ENCODE measurements at places on chromosomes 13 and 19. TPM values are rescaled to one million over a fixed set of nuclear protein-coding genes. Genes with fewer than 3 reads are reported as not detected.

The LGALS14 gene
- total RNA-seq = not detected

DNA sequence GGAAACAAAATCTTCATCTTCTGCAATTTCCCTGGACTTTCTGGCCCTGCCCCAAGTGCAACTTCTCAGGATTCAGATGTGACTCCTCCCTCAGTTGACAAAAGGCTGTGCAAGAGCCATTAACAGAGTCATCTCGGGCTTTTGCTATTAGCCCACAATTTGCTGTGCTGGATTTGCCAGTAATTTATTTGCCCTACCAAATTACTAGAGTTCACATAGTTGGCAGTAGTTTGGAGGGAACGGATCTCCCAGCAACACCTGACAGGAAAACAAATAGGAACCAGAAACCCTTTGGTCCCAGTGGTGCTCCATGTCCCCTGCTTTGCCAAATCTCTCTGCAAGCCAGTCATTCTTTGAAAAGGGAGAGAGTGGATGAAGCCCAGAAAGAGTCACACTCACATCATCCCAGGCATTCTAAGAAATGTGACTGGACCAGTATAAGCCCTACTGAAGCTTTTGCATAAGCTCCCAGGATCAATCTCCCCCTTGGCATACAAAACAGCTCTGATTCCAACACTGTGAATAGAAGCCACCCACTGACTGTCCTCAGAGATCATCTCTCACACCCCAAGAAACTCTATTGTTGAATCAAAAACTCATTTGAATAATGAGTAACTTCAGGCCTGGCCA is 350.1 kb upstream of the NBEA start:
- DNase-seq = no peak

- DNase-seq = no peak
Measured at GRCh38 chr19:29753190-29753933, 38.3 kb upstream of the C19orf12 start.

DNA sequence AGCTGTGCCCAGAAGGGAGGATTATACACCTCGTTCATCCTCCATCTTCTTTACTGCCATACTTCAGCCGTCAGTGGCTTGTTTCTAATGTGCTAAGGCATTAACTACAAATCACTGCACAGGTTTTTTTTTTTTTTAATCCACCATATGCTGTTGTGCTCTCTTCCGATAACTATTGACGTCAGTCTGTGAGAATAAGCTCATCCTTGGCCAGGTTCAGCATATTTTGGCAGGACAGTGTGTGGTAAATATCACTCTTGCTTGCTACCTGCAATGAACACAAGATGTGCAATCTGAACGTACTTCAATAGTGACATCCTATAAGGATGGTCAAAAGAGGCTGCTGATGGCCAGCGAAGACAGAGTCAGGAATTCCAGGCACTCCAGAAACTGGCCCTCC is 2030.7 kb upstream of the PCDH20 start:
- no peak for DNase-seq

The PCDH20 gene
- total RNA-seq = not detected

The ATP4A gene
- not detected for total RNA-seq

DNA sequence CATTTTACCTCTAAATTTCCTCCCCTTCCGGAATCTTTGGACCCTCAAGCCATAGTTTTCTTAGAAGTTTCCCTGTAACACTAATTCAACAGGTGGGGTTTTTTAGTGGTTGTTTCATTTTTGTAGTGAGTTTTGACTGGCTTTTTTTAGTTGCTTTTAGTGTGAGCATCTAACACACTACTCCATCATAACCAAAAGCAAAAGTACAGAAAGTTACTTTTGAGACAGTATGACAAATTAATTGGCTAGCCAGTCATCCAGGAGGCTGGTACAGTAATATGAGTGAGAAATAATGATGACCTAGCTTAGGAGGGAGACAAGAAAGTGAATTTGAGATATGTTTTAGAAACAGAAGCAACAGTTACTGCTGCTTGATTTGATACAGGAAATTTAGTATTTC is 71.5 kb downstream of the DNAJC15 start:
- no peak for DNase-seq

The GARIN5A gene
- 0.47 TPM for total RNA-seq

The ZNF837 gene
- 0.64 TPM for total RNA-seq

GRCh38 chr13:72437458-72437857 is 290.0 kb downstream of the MZT1 start:
- DNase-seq = peak; percentile 80

- no peak for DNase-seq
Measured at GRCh38 chr13:68173111-68173510, 943.0 kb upstream of the PCDH9 start.

DNA sequence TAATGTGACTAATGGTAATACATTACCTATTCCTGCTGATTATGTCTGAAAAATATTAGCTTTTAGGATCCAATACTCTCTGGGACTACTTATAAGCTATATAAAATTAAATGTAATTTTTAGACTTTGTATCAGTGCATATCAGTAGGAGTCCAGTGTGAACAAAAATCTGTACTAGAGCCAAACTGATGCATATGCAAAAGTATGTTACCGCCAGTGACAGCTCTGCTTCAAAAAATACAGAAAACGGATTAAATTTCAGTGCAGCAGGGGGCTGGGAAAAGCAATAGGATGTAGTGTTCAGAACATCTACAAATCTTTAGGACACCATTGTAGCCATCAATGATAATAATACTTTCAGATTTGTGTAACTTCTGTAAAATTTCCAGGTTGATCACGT is 385.5 kb downstream of the DACH1 start:
- DNase-seq = no peak

GRCh38 chr19:32176591-32176990 is 168.8 kb upstream of the ZNF507 start:
- DNase-seq = no peak

DNA sequence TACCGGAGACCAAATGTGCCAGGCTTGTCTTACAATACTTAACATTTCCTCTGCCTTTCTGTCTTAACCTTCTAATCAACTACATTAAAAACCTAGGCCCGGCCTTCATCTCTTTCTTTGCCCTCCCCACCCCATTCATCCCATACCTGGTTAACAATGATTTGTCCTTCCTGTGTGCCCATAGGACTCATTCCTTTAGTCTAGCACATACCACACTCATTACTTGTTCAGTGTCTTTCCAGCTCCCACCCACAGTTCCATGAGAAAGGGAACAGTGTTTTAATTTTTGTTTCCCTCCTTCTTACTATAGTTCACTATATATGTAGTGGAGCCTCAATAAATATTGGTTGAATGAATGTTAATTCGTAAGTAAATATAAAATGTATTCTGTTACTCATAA is 2.4 kb downstream of the CLN5 start:
- no peak for DNase-seq

The KIR2DL3 gene
- not detected for total RNA-seq

The SIAH3 gene
- not detected for total RNA-seq

- DNase-seq = no peak
Measured at GRCh38 chr19:10217085-10217484, 14.0 kb downstream of the S1PR2 start.

The KIR2DL1 gene
- not detected for total RNA-seq

The C19orf38 gene
- total RNA-seq = 0.66 TPM

The HS6ST3 gene
- total RNA-seq = not detected

The KLK14 gene
- not detected for total RNA-seq

GRCh38 chr19:30060531-30061222 is 118.6 kb downstream of the URI1 start:
- no peak for DNase-seq

DNA sequence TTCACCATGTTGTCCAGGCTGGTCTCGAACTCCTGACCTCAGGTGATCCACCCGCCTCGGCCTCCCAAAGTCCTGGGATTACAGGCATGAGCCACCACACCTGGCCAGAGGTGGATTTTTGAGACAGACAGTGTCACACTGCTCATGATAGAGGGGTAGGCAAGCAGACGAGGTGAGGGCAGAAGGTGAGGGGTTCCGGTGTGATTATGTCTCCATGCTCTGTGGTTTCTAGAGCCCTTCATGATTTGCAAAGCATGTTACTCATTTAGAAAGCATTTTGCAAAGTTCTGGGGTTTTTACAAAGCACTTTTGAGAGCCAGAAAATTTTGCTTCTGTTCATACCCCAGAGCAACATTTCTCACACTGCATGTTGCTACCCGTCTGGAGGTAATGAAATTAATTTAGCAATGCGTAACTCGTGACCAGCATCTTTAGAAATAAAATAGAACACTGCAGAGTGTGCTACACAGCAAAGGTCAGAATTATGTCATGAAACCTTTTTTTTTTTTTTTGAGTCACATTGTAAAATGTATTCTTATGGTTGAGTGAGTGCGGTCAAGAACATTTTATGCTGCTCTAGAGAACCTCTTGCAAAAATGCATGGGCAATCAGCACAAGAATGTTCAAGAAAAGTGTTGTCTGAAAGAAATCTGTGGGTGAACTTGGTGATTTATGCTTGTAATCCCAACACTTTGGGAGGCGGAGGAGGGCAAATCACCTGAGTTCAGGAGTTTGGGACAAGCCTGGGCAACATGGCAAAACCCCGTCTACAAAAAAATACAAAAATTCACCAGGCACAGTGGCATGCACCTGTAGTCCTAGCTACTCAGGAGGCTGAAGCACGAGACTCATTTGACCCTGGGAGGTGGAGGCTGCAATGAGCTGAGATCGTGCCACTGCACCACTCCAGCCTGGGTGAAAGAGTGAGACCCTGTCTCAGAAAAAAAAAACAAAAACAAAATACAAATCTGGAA is 58.0 kb downstream of the MAP4K1 start:
- DNase-seq = peak; percentile 11

The GSX1 gene
- total RNA-seq = not detected

The SIGLEC12 gene
- not detected for total RNA-seq

The SIGLEC7 gene
- not detected for total RNA-seq

DNA sequence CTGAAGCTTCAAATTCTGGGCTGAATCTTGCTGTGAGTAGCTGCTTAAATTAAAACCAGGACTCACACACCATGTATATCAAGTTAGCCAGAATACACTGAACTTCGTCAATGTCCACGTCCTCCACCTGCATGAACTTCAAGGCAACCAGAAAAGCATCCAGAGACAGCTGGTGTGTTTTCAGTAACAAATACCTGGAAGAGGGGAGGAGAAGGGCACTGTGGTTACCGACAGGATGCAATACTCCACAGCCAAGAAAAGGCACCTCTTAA is 20.4 kb downstream of the PROZ start:
- DNase-seq = no peak

The REEP6 gene
- 2.1 TPM for total RNA-seq

The LRRC63 gene
- total RNA-seq = not detected

The ENOX1 gene
- total RNA-seq = 0.50 TPM

The MAST1 gene
- not detected for total RNA-seq

GRCh38 chr13:32746474-32746873 is 160.2 kb downstream of the PDS5B start:
- DNase-seq = no peak
